ENCODE measurements at places on chromosomes 12 and 14.

- DNase-seq, result no peak
Measured at GRCh38 chr12:120397824-120398540, 29.0 kb upstream of the MSI1 start.

- DNase-seq, result no peak
Measured at GRCh38 chr14:66228267-66228970, 257.8 kb upstream of the CCDC196 start.

DNA sequence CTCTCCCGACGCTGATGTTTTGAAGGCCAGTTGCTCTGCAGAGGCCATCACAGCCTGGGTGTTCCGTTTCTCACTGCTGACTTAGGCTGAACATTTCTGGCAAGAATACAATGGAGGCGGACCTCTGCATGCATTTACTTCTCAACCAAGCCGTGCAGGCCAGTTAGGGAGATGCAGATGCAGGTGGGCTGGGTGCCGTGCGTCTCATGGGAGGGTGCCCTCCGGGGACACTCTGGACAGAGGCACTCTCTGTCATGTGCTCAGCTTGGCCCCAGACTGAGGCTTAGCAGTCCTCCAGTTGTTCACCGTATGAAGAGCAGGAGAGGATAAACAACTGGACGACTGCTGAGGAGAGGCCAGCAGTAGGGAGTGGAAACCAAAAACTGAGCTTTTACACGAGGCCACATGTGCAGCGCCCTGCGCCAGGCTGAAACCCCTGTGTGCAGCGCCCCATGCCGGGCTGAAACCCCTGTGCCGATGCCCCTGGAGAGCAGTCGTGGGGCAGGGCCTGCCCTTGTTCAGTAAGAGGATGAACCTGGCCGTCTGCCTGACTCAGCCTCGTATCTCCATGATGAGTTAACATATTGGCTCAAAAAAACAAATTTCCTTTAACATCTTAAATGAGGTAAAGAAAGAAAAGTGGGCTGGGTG lies 32.3 kb downstream of the DDX51 start:
- DNase-seq, result no peak

GRCh38 chr14:31787377-31787776 lies 226.2 kb downstream of the NUBPL start:
- DNase-seq, result no peak

DNA sequence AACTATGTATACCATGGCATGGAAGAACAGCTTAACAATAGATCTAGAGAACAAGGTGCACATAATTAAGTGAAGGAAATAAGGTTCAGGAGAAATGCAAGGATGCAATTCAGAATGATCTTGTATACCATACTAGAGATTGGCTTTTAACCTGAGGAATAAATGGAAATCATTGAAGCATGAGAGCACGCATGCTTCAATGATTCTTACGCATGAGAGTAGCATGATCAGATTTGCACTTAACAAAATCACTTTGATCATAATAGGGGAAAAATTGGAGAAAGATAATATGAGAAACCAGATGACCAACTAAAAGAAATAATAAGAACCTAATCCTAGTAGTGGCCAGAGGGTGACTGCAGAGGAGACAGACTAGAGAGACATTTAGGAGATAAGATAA lies 133.3 kb upstream of the FSCB start:
- DNase-seq, result no peak

DNA sequence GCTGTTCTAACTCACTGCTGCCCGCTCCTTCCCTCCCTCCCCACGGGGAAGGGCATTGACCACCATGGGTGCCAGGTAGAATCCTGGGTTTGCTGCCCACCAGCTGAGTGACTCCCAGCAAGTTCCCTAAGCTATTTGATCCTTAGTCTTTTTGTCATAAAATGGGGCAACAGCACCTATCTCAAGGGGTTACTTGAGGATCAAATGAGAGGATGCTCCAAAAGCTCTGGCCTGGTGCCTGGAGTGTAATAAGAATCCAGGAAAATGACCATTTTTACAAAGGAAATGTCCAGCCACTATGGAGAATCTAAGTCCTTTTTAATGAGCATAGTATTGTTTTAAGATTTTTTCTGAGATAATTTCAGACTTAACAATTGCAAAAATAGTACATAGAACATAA lies 61.4 kb upstream of the CMKLR1 start:
- DNase-seq, result no peak

GRCh38 chr12:4041187-4041885 lies 168.1 kb upstream of the PARP11 start:
- no peak for DNase-seq

DNA sequence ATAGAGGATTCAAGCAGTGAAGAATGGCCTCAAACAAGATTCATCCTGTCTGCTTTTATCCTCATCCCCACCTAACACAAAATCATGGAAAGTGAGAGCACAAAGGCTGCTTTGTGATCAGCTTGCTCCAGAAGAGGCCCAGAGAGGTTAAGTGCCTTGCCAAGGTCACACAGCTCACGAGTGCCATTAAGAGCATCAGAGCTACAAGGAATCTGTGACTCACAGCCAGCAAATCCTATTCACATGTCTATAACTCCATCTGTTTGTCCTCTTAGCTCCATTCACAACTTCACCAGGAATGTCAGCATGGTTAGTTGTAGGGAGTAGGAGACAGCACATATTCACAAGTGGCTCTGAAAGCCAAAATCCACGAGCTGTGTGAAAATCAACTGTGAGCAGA lies 79.8 kb downstream of the TTC9 start:
- DNase-seq, result no peak

Data from cerebellar nuclear complex (tissue), 1 donor.